ENCODE measurements at places on chromosomes 2 and 18. TPM values are rescaled to one million over a fixed set of nuclear protein-coding genes. Genes with fewer than 3 reads are reported as not detected.

DNA sequence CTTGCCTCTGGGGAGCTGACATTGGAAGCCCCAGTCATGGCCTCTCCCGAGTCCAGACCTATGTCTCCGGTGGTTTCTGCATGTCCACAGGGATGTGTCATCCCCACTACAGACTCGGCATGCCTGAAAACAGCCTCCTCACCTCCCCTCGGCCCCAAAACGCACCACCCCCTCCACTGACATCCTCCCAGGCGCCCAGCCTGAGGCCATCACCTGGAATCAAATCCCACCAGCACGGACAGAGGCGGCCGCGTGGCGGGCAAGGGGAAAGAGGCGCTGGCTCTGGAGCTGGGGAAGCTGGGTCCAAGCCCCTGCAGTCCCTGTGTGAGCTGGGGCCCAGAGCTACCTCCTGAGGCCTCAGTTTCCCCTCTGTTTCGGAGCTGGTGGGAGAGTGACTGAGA is 69.9 kb upstream of the SMAD7 start:
- DNase-seq, result no peak

DNA sequence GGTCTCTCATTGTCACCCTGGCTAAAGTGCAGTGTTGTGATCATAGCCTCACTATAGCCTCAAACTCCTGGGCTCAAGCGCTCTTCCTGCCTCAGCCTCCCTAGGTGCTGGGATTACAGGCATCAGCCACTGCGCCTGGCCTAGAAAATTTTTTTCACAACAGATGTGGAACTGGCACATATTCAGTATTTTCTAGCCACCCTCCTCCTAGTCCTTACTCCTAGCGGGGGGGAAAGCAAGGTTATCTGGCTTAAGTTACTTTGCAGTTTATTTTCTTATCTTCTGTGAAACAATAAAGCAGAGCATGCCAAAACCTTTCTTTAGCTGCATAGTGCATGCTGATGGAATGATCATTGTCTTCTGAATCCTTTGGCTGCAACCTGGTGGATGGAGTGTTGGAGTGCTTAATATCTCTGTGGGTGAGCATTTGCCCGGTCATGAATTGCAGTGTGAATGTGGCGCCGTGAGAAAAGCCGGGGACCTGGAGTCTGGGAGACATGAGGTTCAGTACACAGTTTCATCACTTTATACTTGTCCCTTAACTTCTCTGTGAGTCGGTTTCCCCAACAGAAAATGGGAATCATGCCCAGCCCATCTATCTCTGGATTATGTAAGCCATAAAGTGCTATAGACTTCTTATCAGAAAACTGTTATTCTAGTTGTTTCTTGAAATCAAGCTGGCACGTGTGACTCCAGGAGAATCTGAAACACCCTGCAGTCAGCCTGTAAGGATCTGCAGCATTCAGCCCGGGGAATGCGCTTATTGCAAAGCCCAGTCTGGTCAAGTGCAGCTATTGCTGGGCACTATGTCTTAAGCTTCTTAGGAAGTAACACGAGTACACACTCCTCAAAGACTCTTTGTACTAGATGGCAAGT is 38.2 kb upstream of the MAP3K20 start:
- DNase-seq, result no peak

The PFN4 gene
- 2.6 TPM for total RNA-seq

The ALPI gene
- not detected for total RNA-seq

The PLCL1 gene
- not detected for total RNA-seq

The ADD2 gene
- 3.8 TPM for total RNA-seq
